ENCODE measurements at places on chromosomes 3 and 15.

DNA sequence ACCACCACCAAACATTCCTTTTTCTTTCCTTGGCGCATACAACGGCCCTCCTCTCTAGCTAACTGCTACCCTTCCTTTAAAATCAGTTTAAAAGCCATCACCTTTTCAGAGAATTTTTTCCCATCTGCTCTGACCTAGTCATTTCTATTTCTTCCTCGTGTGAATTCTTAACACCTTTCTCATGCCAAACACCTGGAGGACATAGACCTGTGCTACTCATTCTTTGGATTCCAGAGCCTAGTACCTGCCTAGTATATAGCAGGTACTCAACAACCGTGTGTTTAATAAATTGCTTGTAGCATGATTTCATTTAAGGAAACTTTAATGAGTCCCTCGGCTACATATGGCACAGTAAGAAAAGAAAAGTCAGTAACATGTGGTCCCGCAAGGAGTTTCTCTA lies 2.0 kb upstream of the TPM1 start:
- no peak for DNase-seq

DNA sequence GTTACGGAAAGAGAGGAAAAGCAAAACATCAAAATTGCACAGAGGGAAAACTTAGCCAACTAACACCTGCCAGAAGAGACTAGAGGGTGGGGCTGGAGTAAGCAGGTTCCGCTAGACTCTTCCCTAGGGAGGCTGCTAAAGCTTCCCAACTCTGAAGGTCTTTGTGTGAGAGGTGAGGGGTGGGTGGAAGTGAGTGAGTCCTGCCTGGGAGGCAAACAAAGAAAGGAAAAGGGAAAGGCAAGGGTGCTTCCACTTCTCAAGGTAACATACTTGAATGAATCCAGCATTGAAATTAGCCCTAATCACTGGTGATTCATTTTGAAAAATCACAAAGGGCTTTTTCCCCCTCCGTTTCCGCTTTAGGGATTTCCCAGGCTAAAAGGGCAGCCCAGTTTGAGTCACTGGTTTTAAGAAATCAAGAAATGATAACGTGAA lies 220.5 kb upstream of the ADAMTS9 start:
- DNase-seq: no peak

DNA sequence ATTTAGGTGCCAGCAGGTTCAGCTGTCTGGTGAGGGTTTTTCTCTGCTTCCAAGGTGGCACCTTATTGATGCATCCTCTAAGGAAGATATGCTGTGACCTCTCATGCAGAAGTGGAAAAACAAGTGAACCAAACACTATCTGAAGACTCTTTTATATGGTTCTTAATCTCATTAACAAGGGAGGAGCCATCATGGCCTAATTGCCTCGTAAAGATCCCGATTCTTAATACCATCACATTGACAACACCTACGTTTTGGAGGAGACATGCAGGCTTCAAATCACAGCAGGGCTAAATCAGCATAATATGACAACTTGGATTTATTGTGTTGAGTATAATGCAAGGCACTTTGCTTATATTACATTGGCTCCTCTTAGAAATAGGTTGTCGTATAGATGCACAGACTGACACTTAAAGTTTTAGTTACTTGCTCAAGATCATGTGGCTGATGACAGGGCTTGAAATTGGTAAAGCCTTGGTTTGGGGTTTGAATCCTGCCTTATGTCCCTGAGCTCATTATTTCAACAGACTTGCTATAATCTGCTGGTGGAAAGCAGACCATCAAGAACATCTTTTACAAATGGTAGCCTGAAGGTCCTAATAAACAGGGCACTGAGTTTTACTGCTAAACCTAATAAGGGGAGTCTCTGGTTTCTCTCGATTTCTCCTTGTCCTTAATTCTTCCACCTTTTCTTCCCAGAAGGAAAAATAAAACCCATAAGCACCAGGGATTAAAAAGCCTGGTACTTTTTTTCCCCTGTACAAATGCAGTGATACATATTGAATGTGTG lies 88.2 kb downstream of the PTPRG start:
- DNase-seq: no peak

DNA sequence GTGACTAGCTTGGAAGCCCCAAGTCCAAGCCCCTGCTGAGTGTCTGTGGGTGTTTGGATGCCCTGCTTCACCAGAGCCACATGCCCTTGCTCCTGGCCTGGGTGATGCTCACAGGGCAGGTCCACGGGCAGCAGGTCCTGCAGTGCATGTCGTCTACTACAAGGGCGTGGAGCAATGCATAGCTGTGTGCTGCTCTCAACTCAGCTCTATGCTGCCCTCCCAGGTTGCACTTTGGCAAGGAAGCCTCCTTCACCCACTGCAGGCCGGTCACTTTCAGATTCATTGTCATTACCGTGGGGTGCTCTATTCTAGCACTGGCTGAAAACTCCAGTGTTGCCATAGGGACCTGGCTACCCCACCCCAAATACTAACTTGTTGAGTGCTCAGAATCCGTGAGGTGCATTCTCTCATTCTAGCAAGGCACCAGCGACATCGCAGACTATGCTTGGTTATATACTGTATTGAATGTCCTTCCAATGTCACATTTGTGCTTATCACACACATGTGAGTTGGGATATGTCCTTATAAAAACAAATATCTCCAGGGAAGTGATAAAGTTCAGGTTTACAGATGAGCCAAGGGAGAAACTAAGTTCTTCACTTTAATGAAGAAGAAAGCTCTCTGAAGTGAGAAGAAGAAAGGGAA lies 51.8 kb downstream of the GRAMD1C start:
- no peak for DNase-seq

DNA sequence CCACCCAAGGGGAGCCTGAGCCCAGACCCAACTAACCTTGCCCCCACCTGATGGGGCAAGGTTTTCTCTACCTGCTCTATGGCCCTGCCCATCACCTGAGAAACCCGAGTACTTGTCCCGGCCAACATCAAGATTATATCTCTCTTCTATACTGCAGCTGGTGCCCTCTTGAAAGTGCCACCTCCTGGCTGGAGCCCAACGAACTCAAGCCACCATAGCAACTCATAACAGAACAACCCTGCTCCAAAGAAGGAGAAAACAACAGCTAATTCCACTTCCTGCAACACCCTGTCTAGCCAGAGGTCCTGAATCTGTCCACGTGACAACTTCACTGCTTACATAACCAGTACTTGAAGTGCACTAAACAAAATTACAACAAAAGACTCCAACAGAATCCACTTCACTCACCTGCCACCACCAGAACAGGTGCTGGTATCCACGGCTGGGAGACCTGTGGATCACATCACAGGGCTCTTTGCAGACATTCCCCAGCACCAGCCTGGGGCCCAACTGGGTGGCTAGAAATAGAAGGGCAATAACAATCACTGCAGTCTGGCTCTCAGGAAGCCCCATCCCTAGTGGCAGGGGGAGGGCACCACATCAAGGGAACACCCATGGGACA lies 49.2 kb downstream of the PIERCE2 start:
- no peak for DNase-seq

GRCh38 chr3:89300981-89301380 lies 193.6 kb downstream of the EPHA3 start:
- DNase-seq: no peak

GRCh38 chr3:12267376-12268030 lies 21.4 kb upstream of the PPARG start:
- DNase-seq: no peak

GRCh38 chr3:180680097-180680430 lies 775 bp upstream of the CCDC39 start:
- DNase-seq: no peak

- no peak for DNase-seq
Measured at GRCh38 chr3:149216193-149216869, 5.3 kb downstream of the CP start.

- DNase-seq: no peak
Measured at GRCh38 chr15:68584756-68585573, 6.2 kb downstream of the CORO2B start.

DNA sequence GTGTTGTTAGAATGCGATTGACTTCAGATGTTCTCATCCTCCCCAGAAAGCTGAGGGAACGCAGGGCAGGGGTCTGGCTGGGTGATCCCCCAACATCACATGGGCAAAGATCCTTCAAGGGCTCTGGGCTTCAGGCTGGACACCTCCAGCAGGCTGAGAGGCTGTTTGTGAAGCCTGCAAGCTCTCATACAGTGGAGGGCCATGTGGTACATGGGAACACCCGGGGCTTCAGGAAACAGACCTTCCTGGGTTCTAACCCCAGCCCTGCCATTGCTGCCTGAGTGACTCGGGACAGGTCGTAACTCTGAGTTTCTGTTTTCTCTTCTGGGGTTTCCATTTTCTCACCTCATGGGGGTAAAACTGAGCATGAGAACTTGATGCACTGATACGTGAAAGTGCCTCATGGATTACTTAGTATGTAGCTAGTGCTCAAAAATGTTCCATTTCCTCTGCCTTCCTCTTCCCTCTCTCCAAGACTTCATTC lies 81.2 kb downstream of the TLE3 start:
- DNase-seq: no peak

DNA sequence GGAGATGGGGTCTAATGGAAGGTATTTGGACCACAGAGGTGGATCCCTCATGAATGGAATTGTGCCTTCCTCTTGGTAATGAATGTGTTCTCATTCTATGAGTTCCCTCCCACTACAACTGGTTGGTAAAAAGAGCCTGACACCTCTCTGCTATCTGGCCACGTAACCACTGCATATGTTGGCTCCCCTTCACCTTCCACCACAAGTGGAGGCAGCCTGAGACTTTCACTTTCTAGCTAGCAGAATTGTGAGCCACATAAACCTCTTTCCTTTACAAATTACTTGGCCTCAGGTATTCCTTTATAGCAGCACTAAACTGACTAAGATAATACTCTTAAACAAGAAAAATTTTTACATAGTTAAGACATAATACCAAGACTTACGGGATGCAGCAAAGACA lies 155.3 kb downstream of the NR1I2 start:
- DNase-seq: no peak

DNA sequence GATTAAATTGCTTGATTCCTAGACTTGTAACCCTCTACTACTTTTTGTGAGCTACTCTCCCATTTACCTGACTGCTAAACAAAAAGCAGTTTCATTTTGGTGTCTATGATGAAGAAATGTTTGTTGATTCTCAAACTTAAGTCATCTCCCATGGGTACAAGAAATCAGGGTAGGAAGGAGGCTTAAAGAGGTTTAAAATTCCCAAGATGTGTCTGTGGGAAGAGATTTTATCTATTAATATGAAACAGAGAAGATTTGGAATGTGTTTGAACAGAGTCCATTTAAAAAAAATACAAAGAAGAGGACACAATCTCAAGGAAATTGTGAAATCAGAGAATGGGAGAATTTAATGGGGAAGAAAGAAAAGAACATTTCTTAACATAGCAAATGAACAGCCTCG lies 14.8 kb downstream of the P3H2 start:
- no peak for DNase-seq

GRCh38 chr3:64203216-64203615 lies 22.1 kb downstream of the PRICKLE2 start:
- DNase-seq: no peak

GRCh38 chr3:119548341-119548740 lies 11.1 kb downstream of the CD80 start:
- no peak for DNase-seq

DNA sequence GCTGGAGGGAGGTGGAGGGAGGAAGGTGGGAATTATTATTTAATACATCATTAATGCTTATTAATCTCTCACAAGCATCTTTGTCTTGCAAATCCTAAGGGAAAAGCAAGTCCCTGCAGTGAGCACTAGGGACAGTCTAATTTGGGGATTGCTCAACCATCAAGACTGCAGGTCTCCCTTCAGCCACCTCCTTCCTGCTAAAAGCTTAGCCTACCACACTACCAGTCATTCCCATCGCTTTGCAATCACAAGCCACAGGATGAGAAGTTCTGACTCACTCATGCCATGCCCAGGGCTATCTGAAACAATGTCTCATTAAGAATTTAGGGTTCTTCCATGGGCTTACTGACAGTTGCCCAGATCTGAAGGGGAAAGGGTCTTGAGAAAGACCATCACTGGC lies 51.0 kb upstream of the EIF1B start:
- no peak for DNase-seq

DNA sequence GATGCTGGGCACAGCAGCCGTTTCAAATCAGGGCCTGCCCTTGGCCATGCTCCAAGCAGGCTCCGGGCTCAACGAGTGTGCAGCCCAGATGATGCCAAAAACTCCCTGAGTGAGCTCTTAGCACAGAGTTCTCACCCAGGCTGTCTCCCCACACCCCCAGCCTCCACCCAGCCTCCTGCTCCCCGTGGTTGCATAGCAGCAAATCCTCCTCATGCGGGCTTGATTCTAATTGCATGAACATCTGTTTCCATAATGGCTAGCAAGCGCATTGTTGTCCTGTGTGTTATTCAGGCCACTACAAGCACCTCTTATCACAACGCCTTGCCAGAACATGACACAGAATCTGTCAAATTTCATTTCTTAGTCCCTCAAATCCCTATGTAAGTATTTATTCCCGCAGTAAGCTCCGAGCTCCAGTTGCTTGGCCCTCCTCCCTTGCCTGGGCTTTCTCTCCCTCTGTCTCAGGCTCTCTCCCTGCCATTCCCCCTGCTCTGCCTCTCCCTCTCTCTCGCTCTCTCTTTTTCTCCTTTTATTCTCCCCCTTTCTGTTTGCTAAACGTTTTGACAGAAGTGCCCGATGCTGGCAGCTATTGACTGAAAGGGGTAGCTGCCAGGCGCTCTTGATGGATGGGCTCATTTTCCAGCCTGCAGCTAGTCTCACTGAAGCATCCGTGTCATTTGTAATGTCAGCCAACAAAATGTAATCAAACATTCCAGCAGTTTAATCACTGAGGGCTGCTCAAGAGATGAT lies 306.5 kb downstream of the IL20RB start:
- no peak for DNase-seq

GRCh38 chr3:28646435-28646834 lies 297.8 kb upstream of the AZI2 start:
- DNase-seq: no peak

- no peak for DNase-seq
Measured at GRCh38 chr15:83929619-83930018, 275.7 kb downstream of the ADAMTSL3 start.

- DNase-seq: no peak
Measured at GRCh38 chr3:48047841-48048464, 31.7 kb upstream of the MAP4 start.
